ENCODE measurements at places on chromosomes 5 and 9.

GRCh38 chr5:51652980-51653379 lies 269.7 kb downstream of the ISL1 start:
- no peak for DNase-seq

- DNase-seq, result no peak
These were observed 6.3 kb downstream of the TNIP1 start for GRCh38 chr5:151074557-151074956.

- no peak for DNase-seq
These were observed 2.9 kb downstream of the AKNA start for GRCh38 chr9:114384836-114385396.

GRCh38 chr9:14660721-14661120 lies 32.5 kb downstream of the ZDHHC21 start:
- no peak for DNase-seq

GRCh38 chr5:43301653-43302091 lies 11.5 kb downstream of the HMGCS1 start:
- DNase-seq, result no peak

Data from NCI-H748 treated with DMSO at 0.1 percent for 48 hours (cell line).